ENCODE measurements at places on chromosomes 5 and 9.

GRCh38 chr9:93246526-93246925 is 62.6 kb downstream of the WNK2 start:
- DNase-seq, result no peak

DNA sequence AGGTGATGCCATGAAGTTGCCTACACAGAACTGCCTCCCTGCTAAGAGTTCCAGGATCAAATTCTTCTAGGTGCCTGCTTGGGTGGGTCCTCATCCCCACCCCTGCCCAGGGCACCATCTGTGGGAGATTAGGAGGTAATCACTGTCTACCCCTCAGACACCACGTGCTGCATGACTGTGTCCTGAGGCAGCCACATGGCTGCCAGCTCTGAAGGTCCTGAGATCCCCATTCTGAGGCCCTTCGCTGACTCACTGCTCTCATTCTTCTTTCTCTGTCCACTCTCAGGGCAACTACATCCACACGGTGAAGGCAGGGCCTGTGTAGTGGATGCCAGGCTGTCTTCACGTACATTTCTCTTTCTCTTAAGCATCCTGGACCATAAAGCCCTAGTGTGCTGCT is 222.9 kb upstream of the ANKRD55 start:
- peak; percentile 44 for DNase-seq

- DNase-seq, result no peak
These were observed 982.7 kb upstream of the DMAC1 start for GRCh38 chr9:8782237-8782636.

- peak; percentile 64 for DNase-seq
These were observed 53.9 kb downstream of the ZNF474 start for GRCh38 chr5:122183098-122183787.

DNA sequence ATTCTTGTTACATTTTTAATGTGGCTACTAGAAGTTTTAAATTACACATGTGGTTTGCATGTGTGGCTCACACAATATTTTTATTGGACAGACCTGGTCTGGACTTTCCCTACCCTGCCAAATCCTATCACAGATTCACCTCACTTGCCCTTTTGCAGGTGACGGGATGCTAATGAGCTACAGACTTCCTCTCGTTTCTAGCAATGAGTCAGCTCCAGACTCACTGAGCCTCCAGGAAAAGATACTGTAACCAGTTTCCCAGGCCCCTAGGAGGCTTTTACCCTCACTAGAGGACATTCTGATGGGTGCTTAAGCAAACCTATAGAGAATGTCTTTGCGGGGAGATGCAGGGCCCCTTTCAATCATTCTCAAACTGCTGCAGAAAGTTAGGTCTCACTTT is 135.4 kb downstream of the WDR41 start:
- peak; percentile 14 for DNase-seq

- DNase-seq, result no peak
These were observed 28.7 kb downstream of the LCP2 start for GRCh38 chr5:170268884-170269283.

GRCh38 chr5:3310541-3311261 is 284.9 kb upstream of the IRX1 start:
- DNase-seq, result peak; percentile 57

- DNase-seq, result no peak
These were observed 628 bp downstream of the HOMER1 start for GRCh38 chr5:79513308-79513703.

DNA sequence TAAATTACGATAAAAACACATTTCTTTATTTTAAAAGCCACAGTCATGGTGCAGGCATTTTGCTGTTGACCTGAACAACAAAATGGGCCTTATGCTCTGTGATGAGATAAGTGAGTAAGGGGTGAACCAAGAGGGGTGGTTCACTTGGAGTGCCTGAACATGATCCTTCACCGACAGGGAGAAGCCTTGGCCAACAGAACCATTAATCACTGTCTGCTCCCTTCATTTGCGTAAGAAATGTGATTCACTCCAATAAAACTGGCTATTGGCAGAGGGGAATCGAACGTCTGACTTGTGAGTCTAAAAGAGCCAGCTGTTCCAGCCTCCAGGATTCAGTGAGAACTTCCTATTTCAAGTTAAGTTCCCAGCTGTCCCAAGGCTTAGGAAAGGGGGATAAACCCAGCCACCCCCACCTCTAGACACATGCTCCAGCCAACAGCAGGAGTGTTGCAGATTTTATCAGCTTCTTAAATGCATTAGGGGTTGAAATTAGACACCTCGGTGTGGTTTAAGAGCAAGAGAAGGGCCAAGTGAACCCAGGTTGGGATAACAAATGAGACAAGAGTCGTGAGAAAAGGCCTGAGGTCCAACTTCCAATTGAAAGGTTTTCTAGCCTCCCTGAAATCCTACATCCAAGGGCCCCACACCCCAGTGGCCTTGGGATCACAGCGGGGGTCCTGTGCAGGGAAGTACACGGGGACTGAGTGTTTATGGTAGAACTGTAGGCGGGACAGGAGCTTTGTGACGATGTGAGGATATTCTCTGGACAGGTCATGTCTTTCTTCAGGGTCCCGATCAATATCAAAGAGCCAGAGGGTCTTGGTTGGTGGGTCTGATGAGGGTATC is 131.4 kb upstream of the LHFPL2 start:
- no peak for DNase-seq

GRCh38 chr9:3008091-3008490 is 164.2 kb upstream of the PUM3 start:
- no peak for DNase-seq

DNA sequence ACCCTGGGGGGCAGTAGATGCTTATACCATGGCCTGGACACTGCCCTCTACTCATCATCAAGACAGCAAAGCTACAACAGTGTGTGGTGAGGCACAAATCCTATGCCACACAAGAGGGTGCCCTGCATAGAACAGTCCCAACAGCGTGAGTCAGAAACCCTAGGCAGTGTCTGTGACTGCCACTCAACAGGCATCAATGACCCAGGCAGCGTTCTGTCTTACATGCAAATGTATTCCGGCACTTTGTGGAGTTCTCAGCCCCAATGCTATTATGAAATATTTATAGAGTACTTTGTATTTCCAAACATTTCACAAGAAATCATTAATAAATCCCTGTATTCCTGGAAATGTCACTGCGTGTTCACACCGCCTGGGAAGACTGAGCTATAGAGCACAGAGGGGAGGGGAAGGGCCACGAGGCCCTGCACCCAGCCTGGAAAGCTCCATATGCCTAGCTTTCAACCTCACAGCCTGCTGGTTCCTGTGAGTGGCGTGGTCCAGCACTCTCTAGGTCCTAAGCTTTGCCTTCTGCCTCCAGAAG is 77.7 kb downstream of the NIPSNAP3B start:
- no peak for DNase-seq

DNA sequence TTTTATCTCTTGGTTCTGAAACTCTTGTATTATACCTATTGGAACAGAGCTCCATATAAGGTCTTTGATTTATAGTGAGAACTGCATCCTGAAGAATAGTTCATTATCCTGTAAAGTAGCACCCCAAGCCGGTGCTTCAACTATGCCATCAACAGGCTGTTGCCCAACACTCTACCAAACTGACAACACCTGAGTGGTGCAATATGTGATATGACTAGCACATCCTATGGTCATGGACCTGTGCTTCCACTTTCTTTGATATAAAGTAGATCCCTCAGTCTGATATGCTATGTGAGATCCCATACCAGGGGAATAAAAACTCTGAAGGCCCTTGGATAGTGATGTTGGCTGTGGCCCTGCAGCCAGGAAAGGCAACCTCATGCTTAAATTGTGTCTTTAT is 15.8 kb downstream of the CSF2 start:
- no peak for DNase-seq

DNA sequence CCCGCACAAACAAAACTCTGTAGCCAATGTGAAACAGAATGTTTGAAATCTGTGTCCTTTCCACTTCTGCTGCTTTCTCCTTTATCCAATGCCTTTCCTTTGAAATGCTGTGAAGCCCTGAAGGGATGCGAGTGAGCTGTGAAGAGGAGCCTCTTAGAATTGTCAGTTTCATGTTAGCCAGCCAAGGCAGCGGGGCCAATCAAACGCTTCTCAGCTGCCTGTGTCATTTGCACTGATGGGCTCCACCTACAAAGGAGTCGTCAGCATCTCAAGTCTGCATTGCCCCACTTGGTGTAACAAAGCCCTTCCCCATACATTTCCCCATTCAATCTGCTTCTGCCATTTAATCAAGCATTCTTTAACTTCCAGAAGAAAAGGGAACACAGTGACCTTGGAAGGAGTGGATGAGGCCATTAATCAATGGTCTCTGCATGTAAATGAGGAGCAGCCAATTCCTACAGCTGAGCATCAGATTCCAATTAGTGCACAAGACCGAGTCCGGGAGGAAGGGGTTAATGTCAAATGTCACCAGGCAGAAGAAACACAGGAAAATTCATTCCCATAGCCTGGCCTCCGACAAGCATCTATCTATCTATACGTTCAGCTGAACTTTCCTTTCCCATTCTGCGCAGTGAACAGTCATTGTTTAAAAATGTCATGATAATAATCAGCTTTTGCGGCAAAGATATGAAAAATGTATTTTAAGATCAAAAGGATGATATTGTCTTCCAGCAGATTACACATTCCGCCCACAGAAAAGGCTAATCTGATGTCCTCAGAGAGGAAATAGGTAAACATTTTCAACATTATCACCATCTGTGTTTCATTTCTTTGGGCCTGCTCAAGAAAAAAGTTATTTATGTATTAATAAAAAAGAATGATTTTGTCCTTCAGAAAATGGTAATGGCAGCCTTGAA is 154.6 kb downstream of the FSTL4 start:
- no peak for DNase-seq

DNA sequence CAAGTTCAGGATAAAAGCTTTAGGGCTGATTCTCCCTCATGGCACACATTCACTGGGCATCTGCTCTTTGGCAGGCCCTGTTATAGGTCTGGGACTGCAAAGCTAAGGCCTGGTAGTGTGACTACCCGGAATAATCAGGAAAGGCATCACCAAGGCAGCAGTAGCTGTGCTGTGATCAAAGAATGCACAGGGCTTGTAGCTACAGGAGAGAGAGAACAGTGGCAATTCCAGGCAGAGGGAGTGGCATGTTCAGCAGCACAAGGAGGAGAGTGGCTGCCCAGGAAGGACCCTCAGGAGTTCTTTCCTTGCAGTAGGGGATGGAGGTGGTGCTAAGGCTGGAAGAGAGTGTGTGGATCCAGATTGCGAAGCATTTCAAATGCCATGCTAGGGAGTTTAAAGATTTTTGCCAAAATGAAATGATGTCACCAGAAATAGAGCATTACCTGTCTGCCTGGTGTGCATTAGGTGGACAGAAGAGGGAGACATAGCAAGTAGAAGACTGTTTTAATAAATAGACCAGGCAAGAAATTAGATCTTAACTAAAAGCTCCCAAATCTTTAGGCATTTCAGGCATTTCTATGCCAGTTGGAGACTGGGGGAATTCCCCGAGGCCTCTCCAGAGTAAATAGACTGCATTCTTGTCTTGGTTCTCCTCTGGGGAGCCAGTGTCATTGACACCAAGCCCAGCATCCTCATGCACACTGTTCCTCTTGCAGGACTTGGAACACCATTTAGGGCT is 69.1 kb downstream of the GPR21 start:
- DNase-seq, result no peak

DNA sequence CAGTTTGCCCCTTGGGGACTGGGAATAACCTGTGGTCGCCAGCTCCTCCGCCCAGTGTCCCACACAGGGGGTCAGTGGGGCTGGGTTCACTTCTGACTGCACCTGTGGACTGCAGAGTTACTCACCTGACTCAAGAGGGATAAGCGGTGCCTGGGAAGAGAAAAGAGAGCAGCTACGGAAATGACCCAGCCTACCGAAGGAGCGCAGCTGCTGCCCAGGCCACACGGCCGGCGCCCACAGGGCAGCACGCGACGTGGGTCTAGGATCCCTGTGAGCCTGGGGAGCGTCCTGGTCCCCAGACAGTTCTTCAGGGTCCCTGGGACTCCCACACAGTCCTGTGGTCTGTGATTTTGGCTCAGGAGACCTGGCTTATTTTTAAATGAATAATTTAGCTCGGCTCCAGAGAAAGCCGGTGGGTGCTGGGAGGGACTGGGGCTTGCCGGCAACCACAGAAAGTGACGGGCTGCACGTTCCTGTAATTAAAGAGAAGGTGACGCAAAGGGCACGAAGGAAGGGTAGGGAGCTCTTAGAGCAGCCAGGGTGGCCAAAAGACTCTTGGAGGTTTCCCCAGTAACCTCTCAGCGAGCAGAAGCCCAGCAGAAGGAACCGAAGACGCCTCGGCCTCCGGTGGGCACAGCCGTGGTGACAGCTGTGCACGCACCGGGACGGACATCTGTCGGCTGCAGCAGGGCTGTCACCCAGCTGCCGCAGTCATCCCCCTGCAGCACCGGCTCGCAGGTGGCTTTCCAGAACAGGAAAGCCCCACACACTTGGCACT is 97.5 kb upstream of the FCN2 start:
- no peak for DNase-seq

DNA sequence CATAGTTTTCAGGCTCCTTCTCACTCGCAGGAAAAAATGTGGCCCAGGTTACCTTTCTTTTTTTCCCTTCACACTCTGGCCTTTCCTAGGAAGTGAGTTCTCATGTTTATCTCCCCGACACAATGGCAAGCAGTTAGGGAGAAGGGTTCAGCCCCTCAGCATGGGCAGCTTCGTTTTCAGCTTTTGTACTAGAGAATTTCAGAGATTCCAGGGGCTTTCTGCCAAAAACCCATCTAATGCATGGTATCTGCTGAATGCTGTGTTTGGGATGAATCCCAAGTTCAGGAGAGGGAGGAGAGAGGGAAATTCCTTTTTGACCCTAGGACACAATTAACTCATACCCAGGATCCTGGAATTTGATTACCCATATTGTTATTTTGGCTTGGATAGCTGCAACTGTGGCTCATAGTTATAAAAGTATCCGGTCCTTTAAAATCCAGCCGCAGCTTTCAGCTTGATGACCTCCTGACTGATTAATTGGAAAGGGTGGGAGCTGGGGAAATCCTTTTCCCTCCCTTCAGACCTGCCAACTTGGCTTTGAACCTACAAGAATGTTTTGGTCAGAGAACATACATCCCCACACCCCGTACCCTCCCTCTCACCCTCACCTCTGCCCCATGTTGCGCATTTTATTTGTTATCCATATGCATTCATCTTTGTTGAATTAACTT is 78.4 kb downstream of the TMEM252 start:
- DNase-seq, result no peak

- no peak for DNase-seq
These were observed 66.3 kb downstream of the PRELID2 start for GRCh38 chr5:145768863-145769262.

- DNase-seq, result no peak
These were observed 113.9 kb downstream of the WNK2 start for GRCh38 chr9:93297659-93298497.

GRCh38 chr9:133352635-133353340 is 3.5 kb downstream of the SURF1 start:
- DNase-seq, result no peak

GRCh38 chr9:129480227-129480626 is 140.7 kb downstream of the C9orf50 start:
- DNase-seq, result no peak

GRCh38 chr5:136677217-136677616 is 311.9 kb upstream of the TRPC7 start:
- DNase-seq, result no peak
